ENCODE measurements at places on chromosomes 1 and 21.
A peak's percentile ranks its signal among the peaks of the same experiment; 100 is the strongest.

DNA sequence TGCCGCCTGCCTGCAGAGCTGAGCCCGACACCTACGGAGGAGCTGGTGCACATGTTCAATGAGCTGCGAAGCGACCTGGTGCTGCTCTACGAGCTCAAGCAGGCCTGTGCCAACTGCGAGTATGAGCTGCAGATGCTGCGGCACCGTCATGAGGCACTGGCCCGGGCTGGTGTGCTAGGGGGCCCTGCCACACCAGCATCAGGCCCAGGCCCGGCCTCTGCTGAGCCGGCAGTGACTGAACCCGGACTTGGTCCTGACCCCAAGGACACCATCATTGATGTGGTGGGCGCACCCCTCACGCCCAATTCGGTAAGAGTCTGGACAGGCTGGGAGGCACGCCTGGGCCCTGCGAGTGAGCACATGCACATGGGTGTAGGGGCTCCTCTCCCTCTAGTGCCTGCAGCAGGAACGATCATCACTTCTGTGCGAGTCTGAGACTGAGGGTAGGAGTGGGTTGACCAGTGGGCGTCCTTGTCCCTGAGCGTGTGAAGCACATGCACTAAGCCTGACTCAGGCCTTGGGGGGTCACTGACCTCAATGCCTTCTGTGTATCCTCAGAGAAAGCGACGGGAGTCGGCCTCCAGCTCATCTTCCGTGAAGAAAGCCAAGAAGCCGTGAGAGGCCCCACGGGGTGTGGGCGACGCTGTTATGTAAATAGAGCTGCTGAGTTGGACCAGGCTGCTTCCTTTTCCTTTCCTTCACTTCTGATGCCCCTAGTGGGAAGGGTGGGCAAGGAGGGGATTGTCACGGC lies 6.9 kb downstream of the DMAP1 start:
- no peak for DNase-seq

DNA sequence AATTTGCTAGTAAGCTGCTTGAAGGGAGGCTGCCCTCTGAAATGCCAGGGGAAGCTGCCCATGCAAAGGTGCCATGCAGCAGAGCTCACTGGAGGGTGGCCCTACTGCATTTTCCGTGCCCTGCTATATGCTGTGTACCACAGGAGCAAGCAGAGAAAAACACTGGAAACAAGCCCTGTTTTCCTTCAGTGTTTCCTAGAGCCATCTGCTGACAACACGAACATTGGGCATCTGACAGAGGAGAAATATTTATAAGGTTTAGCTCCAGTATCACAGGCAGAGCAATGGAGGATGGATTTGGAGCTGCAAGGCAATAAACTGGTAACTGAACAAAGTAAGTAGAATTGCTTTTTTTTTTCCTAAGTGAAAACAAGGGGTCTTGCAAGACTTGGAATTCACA lies 198.4 kb downstream of the USP25 start:
- DNase-seq = peak; percentile 78

GRCh38 chr21:46406001-46406400 lies 52.7 kb upstream of the DIP2A start:
- no peak for DNase-seq

DNA sequence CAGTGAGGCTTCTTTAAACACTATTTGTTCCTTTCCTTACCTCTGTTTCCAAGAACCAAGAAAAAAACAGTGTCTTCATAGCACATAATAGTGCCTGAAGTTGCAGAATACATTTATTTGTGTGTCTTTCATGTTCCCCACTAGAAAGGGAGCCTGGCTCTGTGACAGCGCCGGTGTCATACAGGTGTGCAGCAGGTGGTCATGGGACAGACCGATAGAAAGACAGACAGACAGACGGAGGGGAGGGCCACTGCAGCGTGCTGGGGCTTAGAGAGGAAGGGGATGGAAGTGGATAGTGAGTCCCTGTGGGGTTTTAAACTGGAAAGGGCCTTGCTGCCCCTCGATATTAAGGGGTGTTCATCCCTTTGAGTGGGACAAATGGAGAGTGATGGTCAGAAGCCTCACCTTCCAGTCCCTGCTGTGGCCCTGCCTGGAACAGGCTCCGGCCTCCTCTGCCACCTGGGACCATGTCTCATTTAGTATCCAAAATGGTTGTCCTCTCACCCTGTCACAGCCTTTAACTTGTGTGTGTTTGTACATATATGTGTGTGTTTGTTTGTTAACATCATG lies 152.9 kb downstream of the PGBD5 start:
- no peak for DNase-seq

DNA sequence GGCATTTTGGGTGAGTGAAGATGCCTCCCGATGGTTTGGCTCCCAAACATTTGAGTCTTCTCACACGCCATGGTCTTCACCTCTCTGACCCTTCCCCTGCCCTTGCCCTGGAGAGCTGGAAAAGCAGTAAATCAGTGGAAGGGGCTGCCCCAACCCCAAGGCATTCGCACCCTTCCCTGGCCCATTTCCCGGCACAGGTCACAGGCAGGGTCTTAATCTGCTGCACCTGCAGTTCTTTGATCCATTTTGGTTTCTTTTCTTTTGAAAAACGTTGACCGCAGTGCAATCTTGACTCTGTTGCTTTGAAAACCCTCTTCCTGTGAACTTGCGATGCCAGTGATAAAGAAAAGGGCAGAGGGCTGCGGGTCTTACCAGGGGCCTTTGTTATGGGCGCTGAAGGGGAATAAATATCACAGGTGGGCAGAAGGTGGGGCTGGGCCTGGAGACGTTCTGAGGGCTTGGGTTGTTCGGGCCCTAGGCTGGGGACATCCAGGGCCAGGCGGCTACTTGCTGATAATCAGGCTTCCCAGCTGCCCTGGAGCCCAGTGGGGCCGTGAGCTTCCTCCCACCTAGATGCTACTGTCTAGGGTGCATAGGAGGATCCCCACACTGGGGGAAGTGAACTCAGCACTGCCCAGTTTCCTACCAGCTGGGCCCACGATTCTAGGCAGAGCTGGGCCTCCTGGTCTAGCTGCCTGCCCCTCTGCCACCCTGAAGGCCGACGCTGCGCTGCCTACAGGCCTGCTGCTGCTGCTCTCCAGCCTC lies 38.6 kb upstream of the EPS8L3 start:
- DNase-seq = no peak

DNA sequence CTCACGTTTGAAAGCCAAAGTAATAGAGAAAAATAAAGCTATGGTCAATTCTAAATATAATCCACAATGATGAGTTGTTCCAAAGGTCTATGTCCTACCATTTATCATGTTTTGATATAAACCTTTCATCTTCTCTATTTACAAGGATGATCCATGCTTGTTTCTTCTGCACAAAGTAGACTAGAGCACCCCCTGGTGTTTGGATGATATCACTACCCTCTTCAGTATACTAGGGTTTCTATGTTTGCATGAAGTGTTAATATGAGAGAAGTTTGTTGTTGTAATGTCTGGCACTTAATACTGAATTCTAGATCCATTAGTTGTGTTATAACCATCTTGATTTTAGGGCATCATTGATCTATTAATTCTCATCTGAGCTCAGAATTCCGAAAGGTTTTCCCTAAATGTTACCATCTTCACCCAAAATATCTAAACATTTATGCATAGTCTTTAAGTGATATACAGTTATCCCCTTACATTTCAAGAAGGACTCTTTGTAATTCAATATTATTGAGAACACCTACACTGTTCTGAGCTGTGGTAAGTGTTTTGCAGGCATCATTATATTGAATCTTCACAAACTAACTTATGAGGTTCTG lies 21.1 kb downstream of the CLDN8 start:
- no peak for DNase-seq

- no peak for DNase-seq
Observed at GRCh38 chr1:184986250-184986649, 11.9 kb upstream of the NIBAN1 start.

DNA sequence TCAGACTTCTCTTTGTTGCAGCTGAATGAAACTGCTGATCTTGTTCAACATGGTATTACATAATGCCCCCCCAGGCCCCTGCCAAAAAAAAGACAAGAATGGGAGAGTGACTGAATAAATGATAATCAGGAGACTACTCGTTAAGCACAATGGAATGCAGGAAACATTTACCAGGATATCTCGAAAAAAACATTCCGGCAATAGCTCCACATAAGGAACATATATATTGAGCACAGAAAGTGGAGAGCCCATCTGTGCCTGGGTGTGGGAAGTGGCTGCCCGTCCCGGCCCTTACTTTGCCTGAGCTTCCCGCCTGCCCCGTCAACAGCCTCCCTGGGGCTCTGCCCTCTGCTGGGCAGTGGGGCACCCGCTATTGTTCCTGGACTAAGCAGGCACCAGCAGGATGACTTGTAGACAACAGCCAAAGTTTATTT lies 13.3 kb downstream of the TRIM11 start:
- no peak for DNase-seq

GRCh38 chr1:35047188-35047858 lies 15.6 kb upstream of the ZMYM6 start:
- DNase-seq = no peak

- DNase-seq = no peak
Observed at GRCh38 chr1:191687721-191688120, 470.5 kb upstream of the RGS18 start.

GRCh38 chr1:230149751-230150584 lies 82.9 kb downstream of the GALNT2 start:
- no peak for DNase-seq

DNA sequence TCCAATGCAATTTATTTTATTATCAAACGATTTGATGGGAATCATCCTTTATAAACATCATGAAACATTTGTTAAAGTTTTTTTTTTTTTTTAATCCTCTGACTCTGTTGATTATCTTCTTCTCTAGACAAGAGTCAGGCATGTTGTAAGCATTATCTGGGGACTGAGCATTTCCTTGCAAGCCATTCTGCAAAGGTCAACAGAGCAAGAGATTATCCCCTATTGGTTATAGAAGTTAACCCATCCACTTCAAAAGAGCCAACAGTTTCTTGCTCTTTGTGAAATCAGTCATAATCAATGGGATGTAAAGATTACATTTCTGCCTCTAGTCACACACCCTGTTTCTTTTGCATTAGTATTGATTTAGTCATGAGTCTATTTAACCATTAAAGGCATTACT lies 368.8 kb upstream of the ADGRL4 start:
- no peak for DNase-seq

DNA sequence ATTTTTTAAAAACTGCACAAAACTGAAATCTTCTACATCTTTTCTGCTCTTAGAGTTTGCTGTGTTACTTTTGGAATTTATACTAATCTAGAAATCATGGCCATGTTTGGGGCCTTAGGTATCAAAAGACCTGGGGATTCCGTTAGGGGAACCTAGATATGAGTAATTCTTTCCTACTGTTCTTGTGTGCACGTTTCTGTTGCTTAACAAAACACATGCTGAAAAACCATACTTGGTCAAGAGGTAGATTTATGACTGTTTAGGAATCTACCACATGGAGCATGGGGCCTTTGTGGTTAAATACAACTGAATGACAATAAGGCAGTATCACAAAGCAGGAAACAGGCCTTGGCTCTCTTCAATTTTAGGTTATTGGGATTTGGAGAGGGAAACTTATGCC lies 291.9 kb upstream of the USP25 start:
- no peak for DNase-seq

GRCh38 chr1:5686925-5687706 lies 305.1 kb downstream of the NPHP4 start:
- no peak for DNase-seq

DNA sequence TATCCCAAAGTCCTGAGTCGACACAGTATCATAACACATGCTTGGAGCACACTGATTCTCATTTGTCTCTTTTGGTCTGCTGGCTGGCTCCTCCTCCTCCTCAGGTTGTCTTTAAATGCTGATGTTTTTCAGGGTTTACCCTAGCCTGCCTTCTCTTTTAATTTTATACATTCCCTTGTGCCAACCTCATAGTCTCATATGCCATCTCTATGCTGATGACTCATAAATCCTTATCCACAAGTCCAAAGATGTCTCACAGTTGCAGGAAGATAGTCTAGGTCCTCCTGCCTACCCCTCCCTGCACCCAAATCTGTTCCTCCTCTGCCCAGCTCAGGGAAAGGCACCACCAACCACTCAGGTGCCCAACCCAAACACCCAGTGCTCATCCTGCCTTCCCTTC lies 108.3 kb downstream of the SIPA1L2 start:
- DNase-seq = no peak

GRCh38 chr1:214463596-214463995 lies 87.8 kb downstream of the PTPN14 start:
- DNase-seq = no peak

- DNase-seq = peak; percentile 65
Observed at GRCh38 chr1:61079898-61080336, 2.4 kb upstream of the NFIA start.

DNA sequence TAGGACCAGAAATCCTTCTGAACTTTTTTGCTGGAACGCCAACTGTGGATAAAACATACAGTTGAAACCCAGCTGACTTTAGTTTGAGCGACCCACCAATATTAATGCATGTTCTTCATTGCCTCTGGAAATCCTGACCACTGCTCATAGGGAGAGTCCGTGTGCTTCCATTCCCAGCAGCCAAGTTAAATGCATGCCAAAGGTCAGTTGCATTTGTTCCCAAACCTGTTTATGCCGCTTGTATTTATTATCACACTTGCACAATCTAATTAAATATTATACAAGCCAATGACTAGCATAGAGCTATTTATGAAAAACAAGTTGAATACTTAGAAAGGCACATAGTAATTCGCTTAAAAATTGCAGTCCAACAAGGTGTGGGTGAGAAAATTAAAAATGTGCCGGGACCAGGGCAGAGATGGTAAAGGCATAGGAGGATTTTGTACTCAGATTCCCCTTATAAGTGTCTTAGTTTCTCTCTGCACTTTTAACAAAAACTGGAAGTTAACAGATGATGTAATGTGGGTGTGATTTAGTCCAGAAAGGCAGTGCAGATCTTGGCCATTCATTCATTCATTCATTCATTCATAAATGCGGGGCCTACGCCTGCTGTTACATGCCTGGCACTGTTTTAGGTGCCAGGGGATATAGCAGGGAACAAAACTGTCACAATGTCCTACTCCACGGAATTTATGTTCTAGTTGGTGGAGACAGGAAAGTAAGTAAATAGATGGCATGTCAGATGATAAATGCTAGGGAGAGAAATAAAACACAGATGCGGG lies 99.7 kb downstream of the PRDM2 start:
- DNase-seq = no peak

- peak; percentile 96 for DNase-seq
Observed at GRCh38 chr1:52702886-52703787, 5.0 kb upstream of the COA7 start.

GRCh38 chr1:154869351-154870114 lies 548 bp downstream of the KCNN3 start:
- peak; percentile 69 for DNase-seq

- DNase-seq = no peak
Observed at GRCh38 chr1:167708940-167709389, 12.8 kb upstream of the MPZL1 start.

DNA sequence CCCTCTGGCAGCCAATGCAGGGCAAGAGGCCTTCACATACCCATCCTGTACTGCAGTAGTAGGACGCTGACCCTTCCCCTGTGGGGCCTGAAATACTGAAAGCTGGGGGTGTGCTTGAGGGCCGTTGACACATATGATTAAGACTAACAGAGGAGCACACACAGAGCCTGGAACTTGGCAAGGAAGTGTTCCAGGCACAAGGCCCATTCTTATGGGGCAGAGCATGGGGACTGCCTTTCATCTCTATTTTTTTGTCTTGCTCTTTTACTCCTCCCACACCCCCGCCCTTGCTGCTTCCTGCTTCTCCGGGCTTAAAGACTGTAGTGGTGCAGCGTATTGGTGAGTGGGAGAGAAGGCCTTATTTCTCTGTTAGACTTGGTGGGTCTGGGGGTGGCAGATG lies 137.4 kb downstream of the BACH1 start:
- DNase-seq = no peak

Data from C1 segment of cervical spinal cord (tissue), 14 donors.